ENCODE measurements at places on chromosomes 12 and 14.

- DNase-seq = no peak
These were observed 47.2 kb downstream of the TESPA1 start for GRCh38 chr12:54937376-54937775.

DNA sequence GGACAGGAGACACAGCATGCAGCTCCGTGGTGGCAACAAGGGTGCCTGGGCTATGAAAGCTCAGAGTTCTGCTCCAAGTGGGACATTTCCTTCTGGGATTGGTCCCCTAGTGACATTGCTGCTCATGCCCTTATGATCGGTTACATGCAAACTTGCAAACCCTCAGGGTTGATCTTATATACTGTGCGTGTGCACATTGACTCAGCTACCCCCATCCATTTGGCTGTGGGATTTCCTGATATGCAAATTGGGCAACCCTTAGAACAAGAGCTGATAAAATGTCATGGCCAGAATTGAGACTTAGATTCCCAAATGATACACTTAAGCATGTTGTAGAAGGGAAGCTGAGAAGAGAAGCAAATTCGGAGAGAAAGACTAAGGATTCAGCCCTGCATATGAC, 72.8 kb upstream of the BDKRB2 start:
- no peak for DNase-seq

- no peak for DNase-seq
These were observed 273.9 kb downstream of the TMEM132D start for GRCh38 chr12:129629901-129630300.

DNA sequence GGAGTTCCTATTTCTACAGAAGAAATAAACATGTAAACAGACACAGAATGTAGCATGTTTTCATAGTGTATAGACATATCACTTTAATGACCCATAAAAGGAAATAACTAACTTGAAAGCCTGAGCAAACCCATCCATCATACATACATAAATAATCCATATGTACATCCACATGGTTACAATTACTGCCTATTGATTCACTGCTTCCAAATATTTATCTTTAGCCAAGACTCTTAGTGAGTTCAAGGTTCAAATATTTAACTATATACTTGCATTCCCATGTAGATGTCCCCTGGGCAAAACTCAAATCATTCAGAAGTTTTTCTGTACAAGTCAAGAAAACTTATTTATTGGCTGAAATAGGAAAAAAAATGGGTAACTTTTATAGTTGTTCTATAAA, 95.4 kb downstream of the CCER1 start:
- DNase-seq = no peak

Measured in psoas muscle (tissue), 8 donors.